ENCODE measurements at places on chromosomes 2 and 18.
A peak's percentile ranks its signal among the peaks of the same experiment; 100 is the strongest.

DNA sequence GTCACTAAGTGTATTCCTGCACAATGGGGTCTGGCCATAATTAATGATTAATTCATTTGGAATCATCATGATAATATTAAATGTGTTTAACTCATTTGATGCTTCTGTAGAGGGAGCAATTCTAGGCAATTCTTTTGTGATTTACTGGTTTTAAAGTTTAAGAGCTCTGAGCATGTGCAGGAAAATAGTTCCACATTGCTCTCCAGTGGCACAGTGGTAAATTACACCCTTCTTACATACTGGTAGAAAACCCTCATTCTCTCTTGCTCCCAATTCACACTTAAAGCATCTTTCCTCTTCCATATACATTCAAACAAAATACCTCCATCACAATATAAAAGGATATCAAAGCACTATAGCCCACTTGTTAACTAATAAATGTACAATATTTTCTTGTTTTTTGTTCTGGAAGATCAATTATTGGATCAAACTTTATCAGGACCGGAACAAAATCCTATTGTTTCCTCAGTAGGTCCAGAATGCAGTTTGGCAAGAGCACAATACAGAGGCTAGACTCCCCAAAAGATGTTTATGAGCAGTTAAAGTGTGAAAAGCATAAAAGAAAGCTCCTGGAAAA, 844.3 kb downstream of the MBD2 start:
- DNase-seq: peak; percentile 25

GRCh38 chr2:10255189-10256030, 47.3 kb upstream of the HPCAL1 start:
- no peak for DNase-seq

DNA sequence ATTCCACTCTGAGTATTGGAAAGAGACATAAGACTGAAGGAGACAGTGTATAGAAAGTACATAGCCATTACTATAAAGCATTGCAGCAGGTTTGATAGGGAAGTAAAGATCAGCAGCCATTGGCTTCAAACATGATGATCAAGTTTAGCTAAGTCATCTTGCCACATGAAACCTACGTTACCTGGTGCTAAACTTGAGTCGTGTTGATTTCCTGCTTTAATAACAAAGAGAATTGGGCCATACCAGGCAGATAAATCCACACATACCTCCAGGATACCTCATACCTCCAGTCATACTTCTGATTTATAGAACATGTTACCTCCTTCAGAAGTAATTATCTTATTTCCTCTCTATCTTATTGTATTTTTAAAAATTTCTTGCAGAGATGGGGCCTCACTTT, 10.3 kb upstream of the KYNU start:
- no peak for DNase-seq

- no peak for DNase-seq
Observed at GRCh38 chr18:45386041-45386655, 229.1 kb upstream of the SLC14A2 start.

- DNase-seq: peak; percentile 26
Observed at GRCh38 chr2:60551240-60552077, 2.0 kb downstream of the BCL11A start.

DNA sequence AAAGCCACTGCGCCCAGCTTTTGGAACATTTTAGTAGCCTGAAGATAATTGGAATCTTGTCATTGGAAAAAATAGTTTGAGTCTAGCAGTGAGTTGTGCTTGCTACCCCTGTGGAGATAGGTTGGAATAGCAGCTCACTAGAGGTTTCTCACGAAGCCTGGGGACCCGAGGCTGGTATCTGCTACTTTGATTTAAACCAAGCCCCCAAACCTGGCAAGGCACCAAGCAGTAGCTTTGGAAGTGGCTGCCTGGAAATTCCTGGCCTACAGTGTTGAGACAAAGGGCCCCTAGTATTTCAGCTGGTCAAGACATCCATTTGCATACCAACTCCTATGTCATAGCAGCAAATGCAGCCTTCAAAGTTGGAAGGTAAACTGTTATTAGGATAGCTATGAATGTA, 42.1 kb downstream of the NOP58 start:
- DNase-seq: no peak

GRCh38 chr2:584863-585823, 92.1 kb downstream of the TMEM18 start:
- no peak for DNase-seq

DNA sequence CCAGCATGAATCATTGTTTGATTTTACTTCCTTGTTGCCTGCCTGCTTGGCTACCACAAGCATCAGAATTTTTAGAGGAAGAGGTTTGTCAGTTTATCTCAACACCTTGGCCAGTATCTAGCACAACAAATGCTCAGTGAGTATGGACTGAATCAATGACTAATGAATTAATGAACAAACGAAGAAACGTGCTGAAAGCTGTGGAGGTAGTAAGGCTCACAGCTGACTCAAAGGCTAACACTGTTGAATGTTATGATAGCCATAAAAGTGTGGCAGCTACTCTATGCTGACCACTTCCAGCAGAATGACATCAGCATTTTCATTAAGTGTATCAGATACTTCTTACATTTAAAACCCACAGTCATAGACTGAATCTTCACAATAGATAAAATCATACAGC, 543.4 kb downstream of the IRS1 start:
- peak; percentile 27 for DNase-seq

- peak; percentile 61 for DNase-seq
Observed at GRCh38 chr2:218895326-218895725, 14.7 kb downstream of the WNT10A start.

- DNase-seq: no peak
Observed at GRCh38 chr18:51711298-51711889, 513.9 kb upstream of the MEX3C start.

DNA sequence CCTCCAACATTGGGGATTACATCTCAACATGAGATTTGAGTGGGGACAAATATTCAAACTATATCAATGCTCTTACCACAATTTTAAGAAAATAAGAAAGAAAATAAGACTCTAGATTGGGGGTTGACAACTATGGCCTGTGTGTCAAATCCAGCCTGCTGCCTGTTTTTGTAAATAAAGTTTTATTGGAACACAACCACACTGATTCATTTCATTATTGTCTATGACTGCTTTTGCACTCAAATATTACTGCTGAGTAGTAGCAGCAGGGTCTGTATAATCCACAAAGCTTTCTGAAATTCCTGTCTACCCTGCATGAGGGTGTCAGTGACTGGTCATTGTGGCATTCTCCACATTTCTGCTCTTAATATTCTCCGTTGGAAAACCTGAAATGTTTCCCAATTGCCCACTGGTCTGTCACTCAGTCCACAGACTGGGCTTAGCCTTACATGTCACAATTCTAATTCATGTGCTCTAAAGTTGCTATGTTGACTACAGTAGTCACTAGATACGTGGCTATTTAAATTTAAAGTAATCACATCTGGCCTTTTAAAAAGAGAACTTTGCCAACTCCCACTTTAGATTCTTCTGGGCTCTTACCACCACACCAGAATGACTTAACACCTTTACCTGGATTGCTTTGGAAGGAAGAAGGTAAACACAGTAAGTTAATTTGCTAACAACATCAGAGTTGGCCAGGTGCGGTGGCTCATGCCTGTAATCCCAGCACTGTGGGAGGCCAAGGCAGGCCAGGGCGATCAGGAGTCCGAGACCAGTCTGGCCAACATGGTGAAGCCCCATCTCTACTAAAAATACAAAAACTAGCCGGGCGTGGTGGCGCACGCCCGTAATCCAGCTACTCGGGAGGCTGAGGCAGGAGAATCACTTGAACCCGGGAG, 86.9 kb downstream of the CLHC1 start:
- no peak for DNase-seq

GRCh38 chr18:40414155-40414754, 1540.8 kb upstream of the PIK3C3 start:
- no peak for DNase-seq

All from LoVo (cell line).